ENCODE measurements at places on chromosomes 13 and 19.

DNA sequence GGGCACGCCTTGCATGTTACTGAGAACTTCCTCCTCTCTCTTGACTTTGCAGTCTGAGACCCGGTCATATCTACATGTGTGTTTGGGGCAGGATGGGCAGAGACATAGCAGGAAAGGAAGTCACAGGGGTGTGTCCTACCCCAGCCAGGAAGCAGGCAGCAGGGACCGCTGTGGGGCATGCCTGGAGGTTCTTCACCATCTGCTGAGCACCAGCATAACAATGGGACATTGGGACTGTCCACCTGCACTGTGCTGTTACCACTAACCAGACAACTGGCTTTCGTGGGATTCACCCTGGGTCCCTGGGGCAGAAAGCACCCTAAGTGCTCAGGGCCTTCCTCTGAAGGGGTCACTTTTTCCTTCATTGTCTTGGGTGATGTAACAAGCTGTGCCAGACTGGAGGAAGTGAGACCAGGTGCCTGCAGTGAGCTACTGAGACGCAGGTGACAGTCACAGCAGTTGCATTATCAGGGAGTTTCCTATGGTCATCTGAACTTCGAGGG, 2.6 kb upstream of the HAUS5 start:
- DNase-seq, result no peak

GRCh38 chr13:40665126-40666044, 1.1 kb downstream of the FOXO1 start:
- peak; percentile 50 for DNase-seq

- DNase-seq, result no peak
These were observed 12.3 kb upstream of the ZNF283 start for GRCh38 chr19:43814663-43815352.

DNA sequence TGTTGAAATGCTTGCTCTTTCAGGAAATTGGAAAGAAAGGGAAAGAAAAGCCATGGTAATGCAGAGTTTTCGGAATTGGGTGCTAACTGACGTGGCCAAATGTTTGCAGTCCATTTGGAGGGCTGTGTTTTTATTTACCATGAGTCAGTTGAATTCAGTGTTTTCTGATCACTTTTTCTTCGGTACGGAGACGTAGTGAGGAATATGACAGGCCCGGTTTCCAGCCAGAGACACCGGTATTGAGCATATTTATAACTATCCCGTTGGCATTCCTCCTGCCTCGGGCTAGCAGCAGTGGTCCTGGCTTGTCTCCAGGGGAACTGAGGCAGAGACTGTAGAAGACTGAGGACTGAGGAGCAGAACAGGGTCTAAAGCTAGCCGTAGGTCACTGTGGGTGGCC, 1.0 kb downstream of the CDC16 start:
- peak; percentile 16 for DNase-seq

DNA sequence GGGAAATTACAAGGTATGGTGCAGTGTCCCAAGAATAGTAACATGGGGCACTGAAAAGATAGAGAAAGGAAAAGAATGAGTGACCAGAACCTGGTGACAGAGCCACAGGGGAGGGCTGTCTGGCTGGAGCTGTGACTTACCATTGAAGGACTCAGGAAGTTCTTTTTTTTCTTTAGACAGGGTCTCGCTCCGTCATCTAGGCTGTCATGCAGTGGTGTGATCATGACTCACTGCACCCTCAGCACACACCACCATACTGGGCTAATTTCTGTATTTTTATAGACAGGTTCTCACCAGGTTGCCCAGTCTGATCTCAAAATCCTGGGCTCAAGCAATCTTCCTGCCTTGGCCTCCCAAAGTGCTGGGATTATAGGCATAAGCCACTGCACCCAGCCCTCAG, 8.8 kb upstream of the CPB2 start:
- DNase-seq, result no peak

DNA sequence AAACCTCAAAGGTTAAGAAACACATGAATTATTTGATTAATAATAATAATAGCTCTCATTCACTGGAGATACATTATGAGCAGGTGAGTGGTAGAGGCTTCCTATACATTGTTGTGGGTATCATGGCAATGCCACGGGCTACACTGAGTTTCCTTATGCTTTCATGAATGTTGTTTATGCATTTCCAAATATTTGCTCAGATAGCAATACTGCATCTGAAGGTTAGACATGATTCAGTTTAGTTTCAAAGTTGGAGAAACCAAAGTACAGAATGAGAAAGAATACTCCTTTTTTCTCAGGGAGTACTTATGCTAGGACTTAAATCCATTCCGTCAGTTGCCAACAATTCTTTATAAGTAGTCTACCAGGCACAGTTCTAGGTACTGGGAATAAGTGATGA, 108.5 kb downstream of the FRY start:
- DNase-seq, result no peak

- DNase-seq, result no peak
These were observed 324.3 kb downstream of the TEX29 start for GRCh38 chr13:111644750-111645149.

- DNase-seq, result no peak
These were observed 327.0 kb downstream of the UQCRFS1 start for GRCh38 chr19:28885965-28886364.

DNA sequence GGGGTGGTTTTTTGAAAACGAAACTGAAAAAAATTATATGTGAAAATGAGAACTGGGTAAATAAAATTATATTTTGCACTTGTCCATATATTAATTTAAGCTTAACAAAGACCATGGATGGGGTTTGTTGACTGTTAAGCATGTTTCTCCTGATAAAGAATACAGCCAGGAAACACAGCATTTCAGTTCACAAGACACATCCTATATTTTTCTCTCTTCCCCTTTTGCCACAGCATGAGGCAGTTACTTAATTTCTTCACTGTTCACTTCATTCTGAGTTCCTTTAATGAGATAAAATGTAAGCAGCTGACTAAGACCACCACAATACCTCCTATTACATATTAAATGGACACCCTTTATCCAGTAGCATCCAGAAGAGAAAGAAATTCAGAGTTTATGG, 64.0 kb downstream of the RXFP2 start:
- no peak for DNase-seq

DNA sequence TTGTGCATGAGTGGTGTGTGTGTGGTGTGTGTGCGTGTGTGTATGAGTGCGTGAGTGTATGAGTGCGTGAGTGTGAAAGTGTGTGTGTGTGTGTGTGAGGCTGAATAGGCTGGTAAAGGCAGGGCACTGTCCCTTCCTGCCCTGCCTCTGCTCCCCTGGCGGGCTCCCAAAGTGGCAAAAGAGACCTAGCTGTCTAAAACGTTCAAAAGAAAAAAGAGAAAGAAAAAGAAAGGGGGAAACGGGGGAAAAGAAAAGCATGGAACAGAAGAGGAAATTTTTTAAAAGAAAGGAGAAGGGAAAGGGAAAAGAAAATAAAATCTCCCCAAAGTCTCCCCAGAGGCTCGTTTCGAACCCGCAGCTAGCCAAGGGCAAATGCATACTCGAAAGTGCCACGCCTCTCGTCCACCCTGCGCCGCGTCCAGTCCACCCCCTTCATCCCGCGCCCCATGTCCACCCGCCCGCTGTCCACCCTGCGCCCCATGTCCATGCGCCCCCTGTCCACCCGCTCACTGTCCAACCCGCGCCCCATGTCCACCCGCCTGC, 37.0 kb upstream of the FLT1 start:
- DNase-seq, result peak; percentile 27

- DNase-seq, result no peak
These were observed 125.0 kb downstream of the IER2 start for GRCh38 chr19:13275016-13275722.

GRCh38 chr13:48006396-48006795, 5.3 kb upstream of the SUCLA2 start:
- DNase-seq, result no peak

- DNase-seq, result no peak
These were observed 19.1 kb downstream of the PSPC1 start for GRCh38 chr13:19763618-19764017.

DNA sequence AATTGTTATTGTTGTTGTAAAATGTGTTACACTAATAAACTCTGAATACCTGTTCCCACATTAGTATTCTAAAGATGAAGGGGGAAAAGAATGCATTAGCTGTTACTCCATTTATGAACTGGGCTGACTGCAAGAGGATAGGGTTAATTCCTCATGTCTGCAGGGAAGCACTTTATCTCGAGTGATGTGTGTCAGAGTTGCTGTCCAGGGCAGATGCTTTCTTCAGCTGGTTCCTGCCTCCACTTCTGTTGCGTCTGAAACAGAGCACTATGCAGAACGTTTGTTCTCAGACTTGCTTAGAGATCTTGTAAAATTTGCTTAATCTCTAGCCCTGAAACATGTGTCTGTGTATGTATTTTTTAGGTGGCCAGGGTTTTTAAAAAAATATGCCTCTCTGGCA, 318.8 kb downstream of the SPRY2 start:
- DNase-seq, result no peak

DNA sequence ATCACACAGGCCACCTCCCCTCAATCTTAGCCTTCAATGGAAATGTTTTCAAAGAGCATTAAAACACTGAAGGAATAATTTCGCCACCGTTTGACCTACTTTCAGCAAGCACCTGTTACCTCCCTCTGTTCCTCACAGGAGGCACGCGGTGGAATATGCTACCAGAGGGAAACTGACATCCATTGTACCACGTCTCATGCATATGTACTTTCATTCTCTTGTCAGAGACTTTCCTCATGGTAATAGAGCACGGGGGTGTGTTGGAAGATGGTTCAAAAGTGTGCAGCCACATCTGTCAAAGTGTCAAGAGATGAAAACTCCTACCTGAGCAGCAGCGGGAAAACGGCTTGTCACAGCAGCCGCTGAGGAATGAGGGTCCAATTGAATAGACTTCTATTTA, 143.4 kb downstream of the NALCN start:
- no peak for DNase-seq

DNA sequence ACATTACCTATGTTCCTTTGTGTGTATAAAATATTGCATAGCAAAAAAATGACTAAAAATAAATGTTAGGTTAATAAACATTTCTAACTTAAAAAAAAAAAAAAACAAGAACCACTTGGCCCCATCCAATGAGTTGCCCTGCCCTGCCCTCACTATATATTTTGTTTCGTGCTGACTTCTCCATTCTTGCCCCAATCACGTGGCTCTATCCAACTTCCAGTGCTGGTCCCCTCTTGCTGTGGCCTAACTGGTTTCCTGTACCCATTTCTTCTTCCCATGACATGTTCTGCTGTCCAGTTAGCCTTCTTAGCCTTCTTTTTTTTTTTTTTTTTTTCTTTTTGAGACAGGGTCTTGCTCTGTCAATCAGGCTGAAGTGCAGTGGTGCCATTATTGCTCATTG, 151.6 kb downstream of the FOXO1 start:
- DNase-seq, result no peak

DNA sequence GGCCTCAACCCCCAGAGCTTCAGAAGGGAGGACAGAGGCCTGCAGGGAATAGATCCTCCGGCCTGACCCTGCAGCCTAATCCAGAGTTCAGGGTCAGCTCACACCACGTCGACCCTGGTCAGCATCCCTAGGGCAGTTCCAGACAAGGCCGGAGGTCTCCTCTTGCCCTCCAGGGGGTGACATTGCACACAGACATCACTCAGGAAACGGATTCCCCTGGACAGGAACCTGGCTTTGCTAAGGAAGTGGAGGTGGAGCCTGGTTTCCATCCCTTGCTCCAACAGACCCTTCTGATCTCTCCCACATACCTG, 969 bp upstream of the CEACAM5 start:
- DNase-seq, result no peak

- DNase-seq, result no peak
These were observed 13.0 kb upstream of the MYH14 start for GRCh38 chr19:50190439-50190891.

DNA sequence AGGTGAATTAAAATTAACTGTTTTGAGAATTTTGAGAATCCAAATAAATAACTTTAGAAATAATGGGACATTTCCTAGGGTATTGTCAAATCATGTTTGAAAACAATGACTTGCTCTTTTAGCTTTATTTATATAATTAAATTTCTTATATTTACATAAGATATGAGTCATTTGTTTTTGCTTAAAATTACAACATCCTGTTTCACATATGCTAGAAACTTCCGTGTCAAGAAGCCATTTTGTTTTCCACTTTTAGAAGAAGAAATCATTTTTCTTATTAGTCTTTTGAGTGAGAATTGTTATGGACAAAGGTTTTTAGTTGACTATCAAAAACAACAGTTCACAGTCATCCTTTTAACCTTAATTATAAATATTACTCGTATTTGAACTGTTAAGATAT, 48.2 kb downstream of the DPY19L3 start:
- peak; percentile 6 for DNase-seq

DNA sequence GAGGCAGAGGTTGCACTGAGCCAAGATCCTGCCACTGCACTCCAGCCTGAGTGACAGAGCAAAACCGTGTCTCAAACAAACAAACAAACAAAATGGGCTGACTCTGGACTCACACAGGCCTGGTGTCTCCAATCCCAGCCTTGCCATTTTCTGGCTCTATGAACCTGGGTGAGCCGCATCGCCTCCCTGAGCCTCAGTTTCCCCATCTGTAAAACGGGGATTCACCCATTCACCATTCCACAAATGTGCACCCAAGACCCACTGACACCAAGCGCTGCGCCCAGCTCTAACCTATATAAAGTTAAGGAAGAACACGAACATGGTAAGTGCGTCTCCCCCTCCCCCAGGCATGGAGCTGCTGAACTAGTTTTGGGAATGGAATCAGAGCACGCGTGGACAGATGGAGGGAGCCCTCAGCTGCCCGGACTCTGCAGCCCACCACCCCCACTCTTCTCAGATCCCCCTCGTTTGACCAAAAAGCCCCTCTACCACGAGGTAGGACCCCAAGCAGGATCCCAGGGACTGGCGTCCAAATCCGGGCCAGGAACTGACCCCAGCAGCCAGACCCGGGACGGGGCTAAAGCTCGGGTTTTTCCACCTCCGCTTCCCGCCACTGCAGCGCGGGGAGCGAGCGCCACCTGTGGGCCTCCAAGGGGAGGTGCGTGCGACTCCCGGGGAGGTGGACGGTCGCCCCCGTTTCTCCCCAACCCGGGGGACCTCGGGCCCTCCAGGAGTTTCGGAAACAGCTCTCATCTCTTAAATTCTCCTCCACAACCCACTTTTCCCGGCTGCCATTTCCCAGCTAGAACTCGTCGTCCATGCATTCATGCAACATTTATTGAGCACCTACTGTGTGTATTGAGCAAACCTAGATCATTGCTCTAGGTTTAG, 33.0 kb upstream of the ADGRE5 start:
- DNase-seq, result peak; percentile 19

DNA sequence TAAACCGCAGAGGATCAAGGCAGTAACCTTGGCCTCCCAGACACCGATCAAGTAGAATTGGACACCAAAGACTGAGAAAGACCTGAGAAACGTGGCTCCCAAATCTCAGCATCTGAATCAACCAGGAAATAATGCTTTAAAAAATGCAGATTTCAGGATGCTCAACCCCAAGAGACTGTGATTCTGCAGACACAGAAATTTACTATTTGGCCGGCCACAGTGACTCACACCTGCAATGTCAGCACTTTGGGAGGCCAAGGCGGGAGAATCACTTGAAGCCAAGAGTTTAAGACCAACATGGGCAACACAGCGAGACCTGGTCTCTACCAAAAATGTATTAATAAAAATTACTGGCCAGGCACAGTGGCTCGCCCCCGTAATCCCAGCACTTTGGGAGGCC, 6.2 kb downstream of the ABCC4 start:
- DNase-seq, result no peak

DNA sequence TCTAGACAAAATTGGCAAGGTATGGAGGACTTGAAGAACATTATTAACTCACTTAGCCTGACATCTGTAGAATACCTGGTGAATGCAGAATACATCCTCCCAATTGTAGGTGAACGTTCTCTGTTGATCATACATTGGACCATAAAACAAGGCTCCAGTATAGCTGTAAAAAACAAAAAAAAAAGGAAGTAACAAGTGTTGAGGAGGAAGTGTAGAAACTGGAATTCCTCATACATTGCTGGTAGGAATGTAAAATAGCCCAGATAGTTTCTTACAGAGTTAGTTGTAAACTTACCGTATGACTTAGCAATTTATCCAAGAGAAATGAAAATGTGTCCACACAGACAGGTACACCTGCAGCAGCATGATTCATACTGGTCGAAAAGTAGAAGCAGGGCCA, 44.8 kb downstream of the TSSK6 start:
- no peak for DNase-seq
